ENCODE measurements at places on chromosomes 2 and 18. TPM values are rescaled to one million over a fixed set of nuclear protein-coding genes. Genes with fewer than 3 reads are reported as not detected.

DNA sequence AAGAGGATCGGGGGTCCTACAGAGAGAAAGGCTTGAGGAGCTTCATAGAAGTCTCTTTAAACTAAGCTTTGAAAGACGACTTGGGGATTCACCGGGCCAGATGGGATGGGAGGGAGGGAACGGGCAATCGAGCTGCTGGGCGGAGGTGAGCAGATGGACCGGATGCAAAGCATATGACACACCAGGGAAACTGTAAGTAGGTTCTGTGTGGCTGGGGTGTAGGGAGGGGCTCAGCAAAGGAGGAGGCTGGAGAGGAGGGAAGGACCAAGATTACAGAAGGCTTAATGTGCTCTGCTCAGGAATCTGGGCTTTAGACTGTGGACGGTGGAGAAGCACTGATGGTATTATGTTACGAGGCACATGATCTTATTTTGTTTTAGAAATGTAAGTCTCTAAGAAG, 131.5 kb downstream of the MAIP1 start:
- DNase-seq: no peak

SLC11A1 gene
- 38.1 TPM for total RNA-seq

- no peak for DNase-seq
These were observed 41.9 kb upstream of the SPATS2L start for GRCh38 chr2:200264631-200265030.

DNA sequence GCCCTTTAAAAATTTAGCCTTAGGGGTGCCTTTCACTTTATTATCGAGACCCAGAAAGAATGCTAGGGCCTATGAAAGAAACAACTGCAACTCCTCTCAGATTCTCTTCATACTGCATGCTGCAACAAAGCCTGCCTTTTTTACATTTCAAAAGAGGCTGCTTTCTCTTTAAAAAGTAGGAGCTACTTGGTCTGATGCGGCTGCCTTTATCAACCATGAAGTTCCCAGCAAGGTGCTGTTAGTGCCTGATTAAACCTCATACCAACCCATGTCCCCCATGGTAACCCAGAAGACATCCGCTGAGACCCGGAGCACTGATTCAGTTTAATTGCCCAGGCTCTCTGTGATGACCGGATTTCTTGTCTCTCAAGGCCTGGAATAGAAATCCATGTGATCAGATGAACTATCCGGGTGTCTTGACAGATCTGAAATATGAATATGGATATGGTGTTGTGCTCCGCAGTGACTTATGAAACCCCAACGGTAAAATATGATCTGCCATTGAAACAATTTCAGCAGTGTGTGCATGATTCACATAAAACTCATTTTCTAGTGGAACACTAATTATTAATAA, 368.3 kb downstream of the ZNF521 start:
- DNase-seq: no peak

- DNase-seq: no peak
These were observed 43.7 kb upstream of the DARS1 start for GRCh38 chr2:136029149-136029548.

DNA sequence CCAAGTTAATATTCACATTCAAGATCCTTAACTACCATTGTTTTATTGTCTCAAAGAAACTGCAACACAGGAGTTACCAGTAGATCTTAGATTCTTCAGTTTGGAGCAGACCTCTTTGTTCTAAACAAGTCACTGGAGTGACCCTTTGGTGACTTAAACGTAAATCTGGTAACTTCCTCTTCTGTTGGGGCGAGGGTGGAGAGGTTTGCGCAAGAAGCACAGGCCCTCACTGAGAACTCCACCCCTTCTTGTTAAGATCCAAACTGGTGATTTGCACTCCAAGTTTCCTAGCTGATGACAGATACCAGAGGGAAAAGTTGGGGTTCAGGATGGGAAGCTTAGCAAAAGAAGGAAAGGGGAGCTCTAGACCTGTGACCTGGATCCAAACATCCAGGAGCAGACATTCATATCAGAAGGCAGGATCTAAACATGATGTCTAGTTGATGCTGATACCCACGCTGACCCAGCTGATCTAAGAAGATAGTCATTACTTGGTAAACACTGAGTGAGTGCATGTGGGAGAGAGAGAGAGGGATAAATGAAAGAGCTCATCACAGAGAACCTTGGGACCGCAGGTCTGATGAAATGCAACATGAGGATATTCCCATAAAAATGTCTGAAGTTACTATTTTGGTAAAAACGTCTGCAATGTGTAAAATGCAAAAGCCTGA, 256.0 kb downstream of the CDH20 start:
- DNase-seq: no peak

- no peak for DNase-seq
These were observed 111.7 kb downstream of the MYCN start for GRCh38 chr2:16051841-16052564.

- no peak for DNase-seq
These were observed 318.2 kb downstream of the RND3 start for GRCh38 chr2:150169237-150169629.

TMEM163 gene
- total RNA-seq: 1.1 TPM

DNA sequence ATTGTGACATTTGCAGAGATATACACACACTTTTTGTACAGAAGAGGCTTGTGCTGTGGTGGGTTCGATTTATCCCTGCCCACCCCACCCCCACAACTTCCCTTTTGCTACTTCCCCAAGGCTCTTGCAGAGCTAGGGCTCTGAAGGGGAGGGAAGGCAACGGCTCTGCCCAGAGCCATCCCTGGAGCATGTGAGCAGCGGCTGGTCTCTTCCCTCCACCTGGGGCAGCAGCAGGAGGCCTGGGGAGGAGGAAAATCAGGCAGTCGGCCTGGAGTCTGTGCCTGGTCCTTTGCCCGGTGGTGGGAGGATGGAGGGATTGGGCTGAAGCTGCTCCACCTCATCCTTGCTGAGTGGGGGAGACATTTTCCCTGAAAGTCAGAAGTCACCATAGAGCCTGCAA, 40.0 kb downstream of the STEAP3 start:
- DNase-seq: no peak

SP140L gene
- 6.0 TPM for total RNA-seq

PRKAG3 gene
- total RNA-seq: not detected

FTCDNL1 gene
- 1.2 TPM for total RNA-seq

DNA sequence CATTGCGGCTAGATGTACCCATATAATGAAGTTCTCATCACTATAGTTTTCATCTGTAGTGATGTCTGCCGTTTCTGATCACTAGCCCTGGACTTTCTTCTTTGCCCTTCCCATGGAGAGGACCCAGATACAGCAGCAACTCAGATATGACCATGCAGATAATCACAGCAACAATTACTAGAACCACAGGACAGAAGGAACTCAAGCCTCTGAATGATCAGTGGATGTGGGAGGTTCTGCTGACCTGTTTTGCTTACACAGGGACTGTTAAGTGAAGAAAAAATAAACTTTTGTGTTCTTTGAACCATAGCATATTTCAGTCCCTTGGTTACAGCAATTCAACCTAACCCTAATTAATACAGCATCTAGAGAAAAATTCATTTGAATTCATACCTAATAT, 62.7 kb downstream of the ACVR1 start:
- no peak for DNase-seq

MBP gene
- 24.9 TPM for total RNA-seq

DNA sequence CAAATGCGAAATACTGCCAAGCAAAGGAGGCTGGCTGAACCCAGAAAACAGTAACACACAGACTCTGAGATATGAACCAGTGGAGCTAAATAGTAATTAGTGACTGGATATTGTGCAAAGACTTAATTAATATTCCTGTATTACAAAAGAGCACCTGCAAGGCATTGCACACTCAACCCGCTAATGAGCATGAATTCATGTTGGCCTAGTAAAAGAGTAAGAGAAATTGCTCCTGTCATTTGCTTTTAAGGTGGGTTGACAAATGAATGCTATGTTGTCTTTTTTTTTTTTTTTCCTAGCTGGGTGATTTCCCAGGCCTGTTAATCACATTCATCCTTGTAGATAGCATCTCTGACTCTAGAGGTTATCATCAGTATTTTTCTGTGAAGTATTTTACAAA, 87.0 kb upstream of the CERS6 start:
- DNase-seq: no peak

- DNase-seq: no peak
These were observed 1709.1 kb upstream of the LRRTM1 start for GRCh38 chr2:82013641-82014040.

- DNase-seq: no peak
These were observed 27.2 kb upstream of the COBLL1 start for GRCh38 chr2:164868563-164869419.

DNA sequence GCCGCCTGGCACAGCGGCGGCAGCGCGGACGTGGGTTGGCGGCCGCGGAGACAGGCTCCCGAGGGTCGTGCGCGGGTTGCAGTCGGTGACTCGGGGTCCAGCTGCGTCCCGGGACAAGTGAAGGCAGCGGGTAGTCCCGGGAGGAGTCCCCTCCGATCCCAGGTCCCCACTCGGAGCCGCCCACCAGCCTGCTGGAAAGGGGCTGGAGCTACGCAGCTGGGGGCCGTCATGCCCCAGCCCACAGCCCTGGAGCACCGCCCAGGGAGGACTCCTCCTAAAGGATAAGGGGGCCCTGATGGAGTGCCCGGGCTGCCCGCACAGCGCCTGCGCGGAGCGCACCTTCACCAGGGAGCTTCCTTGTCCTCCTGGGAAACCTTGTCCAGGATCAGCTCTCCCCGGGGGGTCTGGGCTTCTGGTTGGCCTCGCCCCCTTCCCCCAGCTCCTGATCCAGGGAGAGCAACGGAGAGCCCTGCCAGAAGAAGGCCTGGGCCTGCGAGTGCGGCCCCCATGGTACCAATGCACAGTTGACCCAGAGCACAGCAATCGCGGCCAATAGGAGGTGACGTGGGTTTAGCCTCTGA, 25.9 kb upstream of the ALPP start:
- DNase-seq: no peak

DNA sequence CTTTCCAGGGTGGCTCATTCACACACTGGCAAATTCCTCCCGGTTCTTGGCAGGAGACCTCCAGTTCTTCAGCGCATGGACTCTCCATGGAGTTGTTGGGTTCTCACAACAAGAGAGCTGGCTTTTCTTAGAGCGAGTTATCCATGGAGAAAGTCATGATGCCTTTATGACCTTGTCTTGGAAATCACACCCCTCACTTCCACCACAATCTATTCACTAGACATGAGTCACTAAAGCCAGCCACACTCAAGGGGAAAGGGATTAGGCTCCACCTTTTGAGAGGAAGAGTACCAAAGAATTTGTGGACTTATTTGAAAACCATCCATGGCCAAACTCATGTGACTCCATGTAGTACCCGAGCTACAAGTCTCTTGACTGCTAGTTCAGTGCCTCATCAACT, 160.5 kb downstream of the SETBP1 start:
- no peak for DNase-seq

DNA sequence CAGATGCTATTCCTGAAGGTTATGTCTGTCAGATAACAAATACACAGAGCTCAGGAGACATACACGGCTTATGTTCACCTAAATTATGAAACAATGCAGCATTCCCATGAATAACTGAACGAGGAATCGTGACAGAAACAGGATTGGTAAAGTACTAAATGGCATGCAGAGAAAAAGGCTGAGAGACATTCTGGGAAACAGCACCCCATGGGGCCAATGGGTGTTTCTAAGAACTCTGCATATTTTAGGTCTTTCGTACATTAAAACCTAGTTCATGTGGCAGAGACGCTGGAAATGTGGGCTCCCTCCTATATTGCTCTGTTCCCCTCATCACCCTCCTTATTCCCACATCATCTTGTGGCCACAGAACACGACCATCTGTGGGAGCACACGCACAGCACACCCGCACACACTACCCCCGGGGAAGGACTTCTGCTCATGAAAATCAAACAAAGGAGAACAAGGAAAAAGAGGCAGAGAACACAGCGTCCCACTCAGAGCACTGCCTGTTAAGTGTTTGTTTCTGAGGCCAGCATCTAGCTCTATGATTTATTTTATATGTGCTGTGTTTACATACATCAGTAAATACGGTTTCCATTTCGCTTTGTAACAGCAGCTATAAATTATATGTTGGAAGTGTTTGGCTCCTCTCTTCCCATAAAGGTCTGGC, 143.6 kb downstream of the AFF3 start:
- DNase-seq: peak; percentile 37

SIX2 gene
- 1.3 TPM for total RNA-seq

HOXD4 gene
- total RNA-seq: 2.9 TPM

HK2 gene
- total RNA-seq: 3.7 TPM

DNA sequence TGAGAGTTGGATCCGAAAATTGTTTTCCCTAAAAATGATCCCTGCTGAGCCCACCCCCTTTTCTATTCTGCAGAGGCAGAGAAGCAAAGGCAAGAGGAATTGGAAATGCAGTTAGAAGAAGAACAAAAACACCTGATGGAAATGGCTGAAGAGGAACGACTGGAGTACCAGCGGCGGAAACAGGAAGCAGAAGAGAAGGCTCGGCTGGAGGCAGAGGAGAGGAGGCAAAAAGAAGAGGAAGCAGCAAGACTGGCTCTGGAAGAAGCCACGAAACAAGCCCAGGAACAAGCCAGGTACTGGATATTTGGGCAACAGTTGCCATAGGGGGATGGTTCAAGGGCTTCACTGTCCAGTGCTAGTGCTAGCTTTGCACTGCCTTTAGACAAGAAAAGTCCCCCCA, 41.7 kb downstream of the SUMO1 start:
- peak; percentile 8 for DNase-seq

FBLN7 gene
- 2.1 TPM for total RNA-seq

DNA sequence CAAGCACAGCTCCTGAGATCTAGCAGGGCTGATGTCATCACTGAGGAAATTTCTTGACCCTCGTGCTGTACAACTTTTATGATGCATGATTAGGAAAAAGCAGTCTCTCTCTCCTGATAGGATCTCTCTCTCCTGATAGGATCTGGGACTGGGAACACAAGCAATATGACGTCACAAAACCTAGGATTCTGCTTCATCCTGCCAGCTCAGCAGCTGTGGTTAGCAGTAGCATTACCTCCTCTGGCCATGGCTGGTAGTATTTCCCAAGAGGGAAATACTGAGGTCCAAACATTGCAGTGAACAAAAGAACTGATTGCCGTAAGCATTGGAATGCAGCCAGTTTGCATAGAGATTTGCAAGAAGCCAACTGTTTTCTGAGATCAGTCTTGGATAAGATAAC, 521.2 kb upstream of the POU3F3 start:
- DNase-seq: no peak

TXNDC9 gene
- 25.0 TPM for total RNA-seq

- no peak for DNase-seq
These were observed 39.3 kb downstream of the PELI1 start for GRCh38 chr2:64104933-64105332.

DNA sequence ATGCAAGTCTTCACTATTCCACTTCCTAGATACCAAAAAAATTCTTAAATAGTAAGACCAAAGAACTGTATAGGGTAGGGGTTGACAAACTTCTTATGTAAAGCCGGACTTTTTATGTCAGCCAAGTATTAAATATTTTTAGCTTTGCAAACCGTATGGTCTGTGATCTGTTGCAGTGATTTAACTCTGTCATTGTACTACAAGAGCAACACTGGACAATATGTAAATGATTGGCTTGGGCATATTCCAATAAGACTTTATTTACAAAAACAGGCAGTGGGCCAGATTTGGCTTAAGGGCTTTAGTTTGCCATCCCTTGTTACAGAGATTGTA, 48.0 kb downstream of the MGAT5 start:
- DNase-seq: no peak
